ENCODE measurements at places on chromosomes 13 and 19.

- DNase-seq: no peak
Measured at GRCh38 chr13:31036731-31037695, 104.6 kb downstream of the TEX26 start.

DNA sequence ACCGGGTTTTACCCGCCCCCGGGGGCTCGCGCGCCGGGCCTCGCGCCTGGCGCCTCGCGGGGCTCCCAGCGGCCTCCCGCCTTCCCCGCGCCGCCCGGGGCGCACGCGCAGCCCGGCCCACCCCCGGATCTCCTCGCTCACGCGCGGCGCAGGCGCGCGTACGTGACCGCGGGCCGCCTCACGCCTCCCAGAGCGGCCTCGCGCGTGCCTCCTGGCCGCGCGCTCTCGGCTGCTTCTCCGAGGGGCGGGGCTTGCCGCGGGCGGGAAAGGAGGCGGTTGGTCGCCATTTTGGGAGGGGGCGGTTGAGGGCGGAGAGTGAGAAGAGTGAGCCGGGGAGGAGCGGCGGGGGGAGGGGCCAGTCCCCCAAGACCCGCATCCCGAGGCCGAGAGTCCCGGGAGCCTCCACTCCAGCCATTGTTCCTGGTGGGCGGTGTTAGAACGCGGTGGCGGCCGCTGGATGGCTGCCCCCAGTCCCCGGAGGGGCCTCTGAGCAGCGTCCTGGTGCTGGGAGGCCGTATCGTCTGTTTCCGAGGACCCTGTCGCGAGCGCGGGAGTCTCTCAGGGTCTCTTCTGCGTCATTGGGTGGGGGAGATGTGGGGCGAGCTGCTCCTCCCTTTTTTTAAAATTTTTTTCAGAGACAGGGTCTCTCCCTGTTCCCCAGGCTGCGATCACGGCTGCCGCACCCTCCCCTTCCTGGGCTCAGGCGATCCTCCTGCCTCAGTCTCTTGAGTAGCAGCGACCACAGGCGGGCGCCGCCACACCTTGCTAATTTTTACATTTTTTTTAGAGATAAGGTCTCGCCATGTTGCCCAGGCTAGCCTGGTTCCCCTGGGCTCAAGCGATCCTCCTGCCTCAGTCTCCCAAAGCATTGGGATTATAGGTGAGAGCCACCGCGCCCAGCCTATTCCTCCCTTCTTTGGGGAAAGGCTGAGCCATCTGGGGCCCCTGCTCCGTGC is at the start of gene ZNF541:
ZNF541 (minus strand) TSS at position 78 of the 956 bp plus-strand sequence. CDS start 17,292 bp downstream, outside the sequence.
- DNase-seq: peak; percentile 54

- no peak for DNase-seq
Measured at GRCh38 chr19:27759896-27760295, 1453.1 kb downstream of the UQCRFS1 start.

DNA sequence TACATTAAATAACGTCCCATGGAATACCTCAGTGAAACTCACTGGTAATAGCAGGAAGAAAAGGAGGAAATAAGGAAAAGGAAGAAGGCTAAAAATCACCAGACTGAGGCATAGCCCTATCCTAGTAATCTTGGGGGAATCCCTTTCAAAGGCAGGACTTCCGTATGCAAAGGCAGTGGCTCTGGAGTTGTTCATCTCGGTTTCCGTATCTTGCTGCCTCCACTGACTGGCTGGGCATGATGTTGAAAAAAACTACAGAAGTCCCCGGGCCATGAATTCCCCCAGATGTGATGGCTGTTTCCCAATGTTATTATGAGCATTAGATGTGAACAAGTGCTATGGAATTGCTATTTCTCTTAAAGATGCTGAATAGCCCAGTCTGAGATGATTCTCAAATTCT is 5.5 kb downstream of the FPR2 start:
- no peak for DNase-seq

DNA sequence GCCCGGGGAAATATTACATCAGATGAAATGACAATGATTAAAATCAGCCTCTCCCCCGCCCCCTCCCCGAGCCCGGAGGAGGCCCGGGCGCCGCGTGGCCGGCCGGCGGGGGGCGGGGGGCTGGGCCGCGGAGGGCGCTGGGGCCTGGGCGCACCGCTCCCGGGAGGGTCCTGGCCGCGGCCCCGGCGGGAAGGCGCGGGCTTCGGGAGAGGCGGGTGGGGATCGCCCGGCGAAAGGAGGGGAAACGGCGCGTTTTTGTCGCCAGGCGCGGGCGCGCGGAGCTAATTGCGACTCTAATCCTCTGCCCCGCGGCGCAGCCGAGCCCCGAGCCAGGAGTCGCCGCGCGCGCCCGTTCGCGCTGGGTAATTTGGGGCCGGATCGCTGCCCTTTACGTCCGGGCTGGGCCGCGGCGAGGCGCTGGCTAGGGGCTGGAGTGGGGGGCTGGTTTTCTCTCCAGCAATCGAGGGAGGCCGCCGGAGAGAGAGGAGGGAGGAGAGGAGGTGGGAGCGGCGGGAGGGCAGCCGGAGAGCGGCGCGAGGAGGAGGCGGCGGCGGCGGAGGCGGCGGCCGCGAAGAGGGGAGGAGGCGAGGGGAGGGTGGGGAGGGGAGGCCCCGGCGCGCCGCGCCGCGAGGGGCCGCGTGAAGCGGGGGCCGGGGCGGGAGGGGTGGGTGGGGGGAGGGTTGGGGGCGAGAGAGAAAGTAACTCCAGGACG is at the start of gene KCTD15:
KCTD15 (plus strand) TSS at position 707 of the 712 bp plus-strand sequence. CDS start 3,585 bp downstream, outside the sequence.
- DNase-seq: no peak
